ENCODE measurements at places on chromosomes 4 and X.
A peak's percentile ranks its signal among the peaks of the same experiment; 100 is the strongest.

- DNase-seq: no peak
These were observed 508.6 kb upstream of the EPHA5 start for GRCh38 chr4:66178906-66179305.

- no peak for DNase-seq
These were observed 8.5 kb downstream of the ERCC6L start for GRCh38 chrX:72230290-72230689.

DNA sequence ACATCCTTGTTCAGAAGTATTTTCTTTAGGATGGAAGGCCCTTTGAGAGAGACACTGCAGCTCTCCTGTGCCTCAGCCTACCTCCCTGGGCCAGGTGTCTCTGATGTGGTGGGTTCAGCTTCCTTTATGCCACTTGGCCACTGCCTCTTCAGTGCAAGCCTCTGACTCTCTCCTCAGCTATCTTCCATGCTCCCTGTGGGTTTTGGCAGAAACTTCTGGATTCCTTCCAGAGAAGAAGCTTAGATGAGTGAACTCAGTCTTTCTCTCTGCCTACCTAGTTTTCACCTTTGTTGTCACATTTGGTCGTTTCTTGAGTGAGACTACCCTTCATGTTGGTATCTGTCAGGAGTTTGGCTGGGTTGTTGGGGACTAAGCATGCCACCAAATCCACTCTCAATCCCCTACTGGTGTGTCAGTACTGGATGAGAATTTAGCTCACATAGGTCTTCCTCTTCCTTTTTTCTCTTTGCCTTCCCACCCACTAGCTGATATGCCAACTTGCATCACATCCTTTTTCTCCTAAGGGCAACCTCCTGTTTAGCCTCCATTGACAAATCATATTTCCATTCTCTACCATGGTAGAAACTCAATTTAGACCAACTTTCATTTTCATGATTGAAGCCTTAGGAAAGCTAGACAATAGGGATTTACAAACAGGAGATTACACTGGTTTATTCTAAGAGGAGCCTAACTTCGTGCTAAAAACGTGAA, 32.0 kb downstream of the IL15 start:
- DNase-seq: no peak

- DNase-seq: no peak
These were observed 241.4 kb upstream of the ANXA3 start for GRCh38 chr4:78310007-78310739.

DNA sequence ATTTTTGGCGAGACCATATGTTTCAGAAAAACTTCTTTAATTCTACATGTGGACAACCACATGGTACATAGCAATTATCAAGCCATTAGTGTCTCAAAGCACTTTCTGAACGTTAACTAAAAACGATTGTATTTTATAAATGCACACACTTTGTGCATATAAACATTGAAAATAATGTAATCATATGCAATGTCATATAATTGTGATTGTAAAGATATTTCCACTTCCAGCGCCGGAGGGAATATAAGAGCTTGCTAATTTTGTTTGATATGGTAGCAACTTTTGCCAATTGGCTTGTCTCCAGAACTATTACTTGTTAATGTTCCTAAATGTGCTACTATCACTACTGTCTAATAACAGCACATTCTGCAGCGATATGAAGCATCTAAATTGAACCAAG, 162.3 kb upstream of the SMIM31 start:
- no peak for DNase-seq

GRCh38 chr4:74014332-74014731, 15.9 kb upstream of the CXCL5 start:
- DNase-seq: no peak

DNA sequence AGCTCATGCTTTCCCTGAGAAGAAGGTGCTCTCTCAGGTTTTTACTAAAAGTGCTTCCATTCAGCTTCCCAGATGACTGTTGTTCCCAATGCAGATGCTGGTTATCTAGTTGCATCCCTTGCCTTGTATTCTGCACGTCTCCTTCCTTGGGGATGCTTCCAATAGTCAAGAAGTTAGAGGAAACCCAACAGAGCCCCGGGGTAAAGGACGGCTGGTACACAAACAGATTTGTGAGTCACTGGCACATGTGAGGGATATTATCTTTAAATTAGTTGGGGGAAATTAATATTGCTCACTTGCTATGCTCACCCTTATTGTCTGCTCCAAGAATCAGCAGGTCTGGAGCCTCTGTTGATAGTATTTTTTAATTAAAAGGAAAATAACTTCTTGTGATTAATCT, 465.2 kb upstream of the BOD1L1 start:
- no peak for DNase-seq

- DNase-seq: no peak
These were observed 404.0 kb upstream of the F9 start for GRCh38 chrX:139126493-139126892.

GRCh38 chr4:74751247-74751646, 43.1 kb downstream of the BTC start:
- no peak for DNase-seq

DNA sequence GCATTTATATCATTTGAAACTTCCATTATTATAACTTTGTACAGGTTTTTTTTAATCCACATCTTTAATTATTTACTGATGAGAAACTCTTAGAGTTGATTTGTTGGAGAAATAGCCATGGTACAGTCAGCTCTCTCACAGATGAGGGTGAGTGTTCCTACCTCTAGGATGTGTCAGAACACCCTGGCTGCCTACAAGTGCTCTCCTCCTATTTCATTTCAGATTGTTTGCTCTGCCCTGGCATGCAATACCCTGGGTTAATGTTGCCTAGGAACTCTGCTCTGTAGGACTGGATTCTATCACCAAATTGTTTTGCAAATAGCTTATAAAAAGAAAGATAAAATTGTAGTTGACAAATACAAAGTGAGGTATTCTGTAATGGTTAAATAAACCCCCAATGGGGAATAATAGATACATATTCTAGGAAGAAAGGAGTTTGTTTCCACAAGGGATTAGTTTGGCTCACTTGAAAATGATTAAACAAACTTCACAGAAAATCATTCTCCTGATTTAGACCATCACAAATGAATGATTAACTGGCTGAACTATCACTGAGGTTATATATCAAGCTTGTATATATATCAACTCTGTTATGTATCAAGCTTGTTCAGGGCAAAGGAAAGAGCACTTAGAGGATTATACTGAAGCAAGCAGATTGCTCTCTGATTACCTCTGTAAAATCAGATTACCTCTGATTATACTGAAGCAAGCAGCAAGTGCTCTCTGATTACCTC, 150.0 kb downstream of the PDE5A start:
- DNase-seq: no peak

DNA sequence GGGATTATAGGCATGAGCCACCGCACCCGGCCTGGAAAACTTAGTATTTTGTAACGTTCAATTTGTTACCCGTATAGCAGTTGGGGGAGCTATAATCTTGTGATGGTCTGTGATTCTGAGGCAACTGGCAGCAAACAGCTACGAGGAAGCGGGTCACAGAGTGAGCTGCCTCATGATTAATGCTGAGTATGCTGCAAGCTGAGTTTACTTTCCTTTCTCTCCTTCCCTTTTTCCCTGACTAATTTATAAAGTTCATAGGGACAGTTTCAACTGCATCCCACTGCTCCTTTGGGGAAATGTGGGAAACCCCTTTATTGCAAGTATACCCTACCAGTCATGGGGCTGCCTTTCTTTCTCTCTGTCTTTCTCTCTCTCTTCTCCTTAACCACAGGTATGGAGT, 17.7 kb upstream of the ELOVL6 start:
- no peak for DNase-seq

GRCh38 chrX:56802921-56803849, 74.1 kb downstream of the NBDY start:
- peak; percentile 40 for DNase-seq

DNA sequence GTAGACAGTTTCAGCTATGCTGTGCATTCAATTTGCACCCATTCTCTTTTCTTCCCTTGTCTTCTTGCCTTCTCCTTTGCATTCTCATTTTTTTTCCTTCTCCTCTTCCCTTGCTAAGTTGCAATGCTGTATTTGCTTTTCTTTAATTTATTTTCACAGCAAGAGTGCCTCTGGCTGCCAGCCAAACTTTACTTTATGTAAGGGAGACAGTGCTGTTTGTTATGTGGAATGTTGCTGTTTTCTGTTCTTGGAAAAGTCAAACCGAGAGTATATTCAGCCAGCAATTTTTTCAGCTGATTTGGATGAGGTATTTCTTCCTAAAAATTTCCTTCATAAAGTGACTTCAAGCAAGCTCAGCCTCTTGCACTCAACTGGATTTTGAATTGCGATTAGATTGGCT, 1293.4 kb downstream of the ARAP2 start:
- DNase-seq: no peak

DNA sequence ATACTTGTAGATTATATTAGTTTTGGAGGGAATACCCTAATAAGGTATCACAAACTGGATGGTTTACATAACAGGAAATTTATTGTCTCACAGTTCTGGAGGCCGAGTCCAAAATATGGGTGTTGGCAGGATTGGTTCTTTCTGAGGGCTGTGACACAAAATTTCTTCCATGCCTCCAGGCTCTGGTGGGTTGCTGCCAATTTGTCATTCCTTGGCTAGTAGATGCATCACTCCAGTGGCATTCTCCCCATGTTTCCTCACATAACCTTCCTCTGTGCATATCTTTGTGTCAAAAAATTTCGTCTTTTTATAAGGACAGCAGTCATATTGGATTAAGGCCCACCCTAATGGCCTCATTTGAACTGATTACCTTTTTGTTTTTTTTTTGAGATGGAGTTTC, 49.3 kb downstream of the APELA start:
- DNase-seq: no peak

DNA sequence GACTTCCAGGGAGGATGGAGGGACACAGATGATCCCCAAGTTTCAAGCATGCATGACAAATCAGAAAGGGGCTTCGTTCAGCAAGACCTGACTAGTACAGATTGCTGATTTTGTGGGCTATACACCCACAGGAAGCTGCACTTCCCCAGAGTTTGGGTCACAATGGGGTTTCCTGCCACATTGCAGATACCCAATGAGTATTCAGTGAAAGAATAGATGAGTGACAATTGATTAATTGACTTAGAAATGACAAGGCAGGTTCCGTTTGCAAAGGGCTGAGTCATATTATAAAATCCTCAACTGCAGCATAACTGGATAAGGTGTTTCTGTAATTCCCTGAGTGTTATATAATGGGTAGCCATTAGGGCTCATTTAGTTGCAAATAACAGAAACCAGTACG, 146.6 kb upstream of the TBL1X start:
- no peak for DNase-seq

DNA sequence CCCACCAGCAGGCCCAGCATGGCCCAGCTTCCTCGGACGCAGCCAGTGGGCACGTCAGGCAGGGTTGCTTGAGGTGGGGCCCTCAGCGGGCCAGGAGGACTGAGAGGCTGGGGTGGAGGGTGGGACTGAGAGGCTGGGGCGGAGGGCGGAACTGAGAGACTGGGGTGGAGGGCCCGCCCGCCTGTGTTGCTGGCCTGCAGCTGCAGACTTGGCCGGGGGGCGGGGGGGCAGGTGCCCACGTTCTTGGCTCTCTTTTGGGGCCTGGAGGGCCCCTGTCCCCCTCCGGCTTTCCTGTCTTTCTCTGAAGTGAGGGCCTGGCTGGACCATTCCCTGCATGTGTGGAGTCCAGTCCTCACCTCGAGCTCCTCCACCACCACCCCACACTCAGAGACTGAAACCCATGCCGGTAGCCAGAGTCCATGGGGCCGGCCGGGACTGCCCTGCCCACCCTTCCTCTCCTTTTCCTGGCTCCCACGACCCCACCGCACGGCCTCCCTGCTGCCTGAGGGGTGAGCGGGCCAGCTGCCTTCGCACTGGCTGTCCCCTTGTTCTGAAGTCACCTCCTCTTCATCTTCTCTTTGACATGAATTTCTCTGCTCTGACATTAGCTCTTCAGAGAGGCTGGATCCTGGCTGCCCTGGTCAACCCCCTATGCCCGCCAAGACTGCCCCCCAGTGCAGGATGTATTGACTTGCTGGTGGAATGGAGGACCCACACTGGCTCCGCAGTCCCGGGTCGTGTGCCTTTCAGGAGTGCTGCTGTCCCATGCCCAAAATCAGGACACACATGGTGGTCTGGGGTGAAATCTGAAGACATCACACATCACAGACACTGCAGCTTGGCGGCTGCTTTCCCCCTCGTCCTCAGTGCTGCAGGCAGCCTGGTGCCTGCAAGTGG, 10.1 kb upstream of the NKX1-1 start:
- no peak for DNase-seq

DNA sequence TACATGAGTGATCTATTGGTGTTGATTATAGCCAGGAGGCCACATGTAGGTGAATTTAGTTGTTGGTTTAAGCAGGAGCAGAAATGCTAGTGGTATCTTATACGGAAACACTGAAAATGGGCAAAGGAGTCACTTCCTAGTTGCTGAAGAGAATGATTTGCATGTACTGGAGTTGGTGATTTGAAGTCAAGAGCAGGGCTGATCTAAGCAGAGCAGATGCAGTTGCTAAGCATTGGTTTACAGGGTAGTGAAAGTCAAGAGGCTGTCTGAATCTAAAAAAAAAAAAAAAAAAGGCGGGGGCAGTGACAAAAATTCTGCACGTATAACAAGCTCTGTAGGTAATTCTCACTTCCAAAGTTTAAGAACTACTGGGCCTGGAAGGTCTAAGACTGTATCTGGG, 90.4 kb upstream of the HPRT1 start:
- DNase-seq: no peak

DNA sequence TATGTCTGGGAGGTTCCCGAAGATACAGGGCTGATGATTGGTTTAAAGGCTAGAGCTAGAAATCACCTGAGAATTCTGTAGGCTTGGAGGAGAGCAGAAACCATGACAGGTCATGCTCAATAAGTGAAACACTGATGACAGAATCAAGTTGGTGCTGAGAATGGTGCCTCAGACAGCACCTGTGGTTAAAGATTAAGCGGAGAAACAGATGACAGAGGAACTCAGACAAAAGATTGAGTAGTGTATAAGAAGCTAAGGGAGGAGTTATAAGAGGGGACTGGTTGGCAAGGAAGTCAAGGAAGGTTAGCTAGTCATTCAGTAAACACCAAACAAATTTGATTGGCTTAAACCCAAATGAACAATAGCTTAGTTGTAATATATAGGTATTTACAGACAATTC, 385.4 kb upstream of the CNKSR2 start:
- no peak for DNase-seq

DNA sequence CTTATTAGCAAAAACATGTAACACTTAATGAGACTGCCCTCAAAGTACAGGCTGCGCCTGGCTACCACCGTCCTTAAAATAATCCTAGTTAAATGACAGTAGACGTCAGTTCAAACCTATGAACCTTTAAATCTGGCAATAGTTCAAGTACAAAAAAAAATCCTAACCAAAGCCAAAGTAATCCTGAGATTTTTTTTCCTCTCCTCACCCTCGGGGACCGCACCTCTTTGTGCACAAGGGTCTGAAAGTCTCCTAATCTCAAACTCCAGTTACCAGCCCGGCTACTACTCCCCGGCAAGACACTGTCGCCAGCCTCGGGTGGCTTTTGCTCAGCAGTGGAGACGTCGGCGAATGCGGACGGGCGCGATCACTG, 439 bp downstream of the SEC31A start:
- DNase-seq: no peak

GRCh38 chrX:119477812-119478232, 9.6 kb downstream of the SLC25A5 start:
- DNase-seq: no peak

- DNase-seq: no peak
These were observed 866 bp downstream of the RBM46 start for GRCh38 chr4:154781983-154782293.

Measured in stimulated activated CD4-positive, alpha-beta T cell treated with anti-CD3 and anti-CD28 coated beads, Interleukin-4, amount 100 ng/mL, for 48 hours (primary cell).